Ureter (tissue), 1 donor: ENCODE measurements at places on chromosomes 11 and 22.

DNA sequence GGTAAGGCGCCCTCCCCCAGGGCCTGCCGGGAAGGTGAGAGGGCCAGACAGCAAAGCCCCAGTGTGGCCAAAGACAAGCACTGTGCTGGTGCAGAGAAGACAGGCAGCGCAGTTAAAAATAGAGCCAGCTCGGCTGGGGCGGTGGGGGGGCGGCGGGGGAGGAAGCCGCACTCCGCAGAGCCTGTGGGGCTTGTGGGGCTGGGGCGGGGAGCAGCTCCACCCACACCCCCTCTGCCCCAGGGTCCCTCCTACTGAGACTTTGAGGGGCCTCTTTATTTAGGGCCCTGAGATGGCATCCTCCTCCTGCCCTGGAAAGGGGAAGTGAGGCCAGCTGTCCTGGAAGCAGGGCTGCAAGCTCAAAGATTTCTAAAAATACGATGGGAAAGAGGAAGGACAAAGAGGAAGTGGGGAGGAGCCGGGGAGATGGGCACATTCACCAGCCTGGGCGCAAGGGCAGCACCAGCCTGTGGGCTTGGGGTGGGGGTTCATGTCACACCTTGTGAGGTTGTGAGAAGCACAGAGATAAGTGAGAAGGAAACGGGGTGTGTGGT lies 2.6 kb downstream of the CYTH4 start:
- DNase-seq = no peak

DNA sequence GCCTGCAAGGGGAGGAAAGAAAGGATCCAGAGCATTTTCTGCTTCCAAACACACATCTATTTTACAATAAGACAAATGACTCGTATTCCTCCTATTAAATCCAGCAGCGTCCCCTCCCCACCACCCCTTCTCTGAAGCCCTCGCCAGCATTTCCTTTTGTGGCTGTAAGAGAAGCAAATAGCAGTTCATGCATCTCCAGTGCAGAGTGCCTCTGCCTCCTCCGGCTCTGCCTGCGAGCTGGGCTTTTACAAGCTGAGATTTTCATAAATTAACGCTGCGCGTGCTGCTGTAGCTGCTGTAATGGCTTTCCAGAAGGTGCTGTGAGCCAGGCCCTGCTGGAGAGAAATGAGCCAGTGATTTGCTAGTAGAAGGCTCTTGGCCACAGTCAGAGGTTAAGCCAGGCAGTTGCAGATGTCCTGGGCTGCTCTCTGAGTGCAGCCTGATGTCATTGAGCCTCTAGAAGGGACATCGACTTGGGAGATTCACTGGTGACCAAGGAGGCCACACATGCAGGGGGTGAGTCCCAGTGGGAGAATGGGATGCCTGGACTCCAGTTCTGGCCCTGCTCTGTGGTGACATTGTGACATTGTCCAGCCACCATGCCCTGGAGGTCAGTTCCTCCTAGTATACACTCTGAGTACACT lies 134.5 kb upstream of the NAV2 start:
- DNase-seq = peak; percentile 69

DNA sequence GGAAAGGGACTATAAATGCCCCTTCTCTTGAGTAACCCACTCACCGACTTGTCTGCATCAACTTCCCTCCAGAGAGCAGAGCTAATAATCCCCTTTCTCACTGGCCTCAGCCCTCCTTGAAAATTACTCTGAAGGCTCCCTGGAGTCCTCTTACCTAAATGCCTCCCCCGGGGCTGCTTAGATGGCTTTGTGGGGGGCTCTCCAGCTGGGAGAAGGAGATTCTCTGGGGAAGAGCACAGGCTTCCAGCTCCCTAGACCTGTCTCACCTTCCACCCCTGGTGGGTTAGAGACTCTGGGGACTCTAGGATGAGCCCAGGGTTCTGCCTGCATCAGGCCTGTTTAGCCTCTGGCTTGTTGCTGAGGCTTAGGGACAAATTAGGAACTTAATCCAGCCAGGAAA lies 39.8 kb downstream of the MIAT start:
- no peak for DNase-seq

- DNase-seq = no peak
Observed at GRCh38 chr11:26580929-26581328, 8.9 kb upstream of the MUC15 start.

DNA sequence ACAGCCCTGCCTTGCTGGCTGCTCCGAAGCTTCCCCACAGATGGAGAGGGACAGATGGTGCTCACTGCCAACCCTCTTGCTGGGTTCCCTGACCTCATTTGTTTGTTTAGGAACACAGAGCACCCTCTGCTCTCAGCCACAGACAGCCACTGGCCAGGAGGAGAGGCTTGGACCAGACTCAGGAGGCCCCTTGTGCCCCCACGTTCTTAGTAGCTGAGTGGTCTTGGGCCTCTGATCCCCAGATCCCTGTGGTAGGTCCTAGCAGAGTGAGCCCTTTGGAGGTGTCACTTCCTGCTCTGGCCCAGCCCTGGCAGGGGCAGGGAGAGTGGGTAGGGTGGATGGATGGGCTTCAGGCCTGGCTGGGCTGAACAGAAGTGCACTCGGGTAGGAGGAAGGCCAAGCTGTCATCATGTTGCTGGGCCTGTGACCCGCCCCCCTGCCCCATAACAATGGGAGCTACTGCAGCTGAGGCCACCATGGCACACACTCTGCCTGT lies 84.0 kb downstream of the DHCR7 start:
- DNase-seq = no peak

DNA sequence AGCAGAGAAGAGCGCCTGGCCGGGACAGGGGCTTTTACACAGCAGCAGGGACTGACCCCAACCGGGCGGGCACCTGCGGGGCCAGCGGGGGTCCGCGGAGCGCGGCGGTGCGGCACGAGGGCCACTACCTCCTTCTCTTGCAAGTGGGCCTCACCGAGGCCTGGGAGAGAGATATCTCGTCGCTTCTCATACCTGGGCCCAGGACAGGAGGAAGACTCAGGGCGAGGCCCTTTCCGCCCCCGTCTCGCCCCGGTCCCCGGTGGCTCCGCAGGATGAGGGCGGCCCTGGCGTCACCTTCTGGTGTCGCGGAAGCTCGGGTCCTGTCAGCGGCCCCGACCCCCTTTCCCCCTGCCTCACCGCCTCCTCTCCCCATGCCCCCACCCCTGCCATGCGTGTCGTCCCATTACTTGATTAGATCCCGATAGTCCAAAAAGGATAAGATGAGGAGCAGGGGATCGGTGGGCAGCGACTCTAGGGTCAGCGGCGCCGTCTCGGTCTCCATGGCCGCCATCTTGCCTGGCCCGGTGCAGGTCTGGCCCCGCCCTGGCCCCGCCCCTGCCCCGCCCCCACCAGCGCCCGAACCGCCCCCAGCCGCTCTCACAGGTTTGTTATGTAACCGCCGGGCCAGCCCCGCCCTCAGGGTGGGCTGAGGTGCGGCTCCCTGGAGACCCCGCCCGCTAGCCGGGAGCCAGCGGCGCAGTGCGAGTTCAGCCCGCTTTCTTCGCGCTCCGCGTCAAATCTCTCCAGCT lies at the start of gene FBXO3:
TSS of gene FBXO3 (minus strand) at position 534 of the 749 bp plus-strand sequence. CDS start at position 511, 23 bp downstream.
- DNase-seq = peak; percentile 86

DNA sequence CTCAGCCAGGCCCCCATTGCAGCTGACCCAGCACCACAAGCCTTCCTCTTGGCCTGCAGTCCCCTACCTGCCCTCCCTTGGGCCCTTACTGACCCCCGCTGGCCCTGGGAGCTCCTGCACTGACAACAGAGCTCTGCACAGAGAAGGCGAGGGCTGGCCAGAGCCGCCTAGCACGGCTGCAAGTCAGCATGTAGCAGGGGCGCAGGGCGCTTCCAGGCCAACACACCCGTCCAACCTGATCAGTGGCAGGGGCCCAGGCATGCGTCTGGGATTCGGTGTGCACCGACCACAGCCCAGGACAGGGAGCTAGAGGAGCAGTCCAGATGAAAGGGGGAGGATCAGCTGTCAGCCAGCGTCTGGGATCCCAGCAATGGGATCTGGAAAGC lies 7.6 kb downstream of the WNT7B start:
- no peak for DNase-seq

DNA sequence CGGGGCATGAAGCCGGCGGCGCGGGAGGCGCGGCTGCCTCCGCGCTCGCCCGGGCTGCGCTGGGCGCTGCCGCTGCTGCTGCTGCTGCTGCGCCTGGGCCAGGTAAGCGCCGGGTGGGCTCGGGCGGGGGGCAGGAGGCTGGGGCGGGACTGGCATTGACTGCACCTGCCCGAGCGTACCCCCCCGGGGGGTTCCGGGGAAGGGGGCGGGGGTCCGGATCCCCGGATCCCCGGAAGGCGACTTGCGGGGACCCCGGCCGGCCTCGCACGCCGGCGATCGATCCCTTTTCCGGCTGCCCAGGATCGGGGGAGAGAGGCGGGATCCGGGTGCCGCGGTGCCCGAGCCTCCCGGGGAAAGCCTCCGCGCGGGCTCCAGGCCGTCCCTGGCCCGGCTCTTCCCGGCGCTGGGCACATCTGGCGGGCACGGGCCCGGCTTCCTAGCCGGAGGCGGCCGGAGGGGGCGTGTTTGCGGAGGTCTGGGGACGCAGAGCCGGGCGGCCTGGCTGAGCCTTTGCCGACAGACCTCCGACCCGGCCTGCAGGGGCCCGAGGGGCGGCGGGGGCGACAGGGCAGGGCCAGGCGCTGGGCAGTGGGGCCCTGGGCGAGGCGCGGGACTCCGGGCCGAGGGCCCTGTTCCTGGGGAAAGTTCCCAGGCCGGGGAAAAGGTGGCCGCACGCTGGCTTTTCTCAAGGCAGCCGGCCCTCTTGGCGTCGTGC lies 705 bp downstream of the PTPRJ start:
- DNase-seq = peak; percentile 48

GRCh38 chr22:48432781-48433518 lies 1394.7 kb downstream of the BRD1 start:
- no peak for DNase-seq

DNA sequence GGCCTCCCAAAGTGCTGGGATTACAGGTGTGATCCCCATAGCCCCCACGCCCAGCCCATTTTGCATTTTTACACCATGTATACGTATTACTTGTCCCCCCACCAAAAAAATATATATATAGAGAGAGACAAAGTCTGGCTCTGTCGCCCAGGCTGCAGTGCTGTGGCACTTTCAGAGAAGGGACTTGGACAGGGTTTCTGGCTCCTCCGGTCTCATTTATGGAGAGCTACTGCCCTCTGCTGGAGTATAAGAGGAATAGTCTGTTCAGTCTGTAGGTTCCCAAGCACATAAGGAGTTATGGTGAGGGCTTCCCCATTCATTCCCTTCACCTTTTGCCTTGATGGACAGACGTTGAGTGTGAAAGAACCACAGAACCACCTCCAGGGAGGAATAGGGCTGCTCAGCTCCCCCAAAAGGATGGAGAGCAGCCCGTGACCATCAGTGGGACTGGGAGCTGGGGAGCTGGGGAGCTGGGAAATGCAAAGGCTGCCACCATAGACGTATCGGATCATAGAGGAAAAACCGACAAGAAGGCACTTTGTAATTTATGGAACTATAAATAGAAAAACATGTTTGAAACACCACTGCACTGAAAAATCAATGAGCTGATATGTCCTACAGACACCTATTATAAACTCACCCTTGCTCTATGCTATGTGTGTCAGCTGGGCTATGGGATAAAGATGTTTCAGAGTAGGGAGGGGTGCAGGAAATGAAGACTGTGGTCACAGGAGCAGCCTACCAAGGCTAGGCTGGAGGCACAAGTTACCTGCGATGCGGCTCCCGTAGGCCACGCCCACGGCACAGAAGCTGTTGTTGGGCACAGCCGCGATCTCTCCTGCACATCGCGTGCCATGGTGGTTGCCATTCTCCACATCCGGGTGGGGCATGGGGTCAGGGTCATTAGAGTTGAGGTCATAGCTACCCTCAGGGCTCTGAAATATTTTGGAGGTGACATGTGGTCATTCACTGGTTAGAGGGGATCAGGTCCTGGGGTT lies 5.2 kb downstream of the PCSK7 start:
- no peak for DNase-seq

- no peak for DNase-seq
Observed at GRCh38 chr11:28833670-28834069, 725.5 kb downstream of the METTL15 start.

- no peak for DNase-seq
Observed at GRCh38 chr11:36399745-36400144, 103.7 kb downstream of the PRR5L start.

- DNase-seq = no peak
Observed at GRCh38 chr11:96357794-96358193, 14.8 kb upstream of the MAML2 start.

- no peak for DNase-seq
Observed at GRCh38 chr11:121236115-121237001, 56.2 kb upstream of the SC5D start.

GRCh38 chr11:69078930-69079605 lies 30.3 kb downstream of the TPCN2 start:
- no peak for DNase-seq

GRCh38 chr11:9155930-9156329 lies 64.5 kb upstream of the SCUBE2 start:
- DNase-seq = no peak

GRCh38 chr11:129298988-129299387 lies 76.7 kb upstream of the BARX2 start:
- no peak for DNase-seq
